ENCODE measurements at places on chromosomes 1 and 21.

DNA sequence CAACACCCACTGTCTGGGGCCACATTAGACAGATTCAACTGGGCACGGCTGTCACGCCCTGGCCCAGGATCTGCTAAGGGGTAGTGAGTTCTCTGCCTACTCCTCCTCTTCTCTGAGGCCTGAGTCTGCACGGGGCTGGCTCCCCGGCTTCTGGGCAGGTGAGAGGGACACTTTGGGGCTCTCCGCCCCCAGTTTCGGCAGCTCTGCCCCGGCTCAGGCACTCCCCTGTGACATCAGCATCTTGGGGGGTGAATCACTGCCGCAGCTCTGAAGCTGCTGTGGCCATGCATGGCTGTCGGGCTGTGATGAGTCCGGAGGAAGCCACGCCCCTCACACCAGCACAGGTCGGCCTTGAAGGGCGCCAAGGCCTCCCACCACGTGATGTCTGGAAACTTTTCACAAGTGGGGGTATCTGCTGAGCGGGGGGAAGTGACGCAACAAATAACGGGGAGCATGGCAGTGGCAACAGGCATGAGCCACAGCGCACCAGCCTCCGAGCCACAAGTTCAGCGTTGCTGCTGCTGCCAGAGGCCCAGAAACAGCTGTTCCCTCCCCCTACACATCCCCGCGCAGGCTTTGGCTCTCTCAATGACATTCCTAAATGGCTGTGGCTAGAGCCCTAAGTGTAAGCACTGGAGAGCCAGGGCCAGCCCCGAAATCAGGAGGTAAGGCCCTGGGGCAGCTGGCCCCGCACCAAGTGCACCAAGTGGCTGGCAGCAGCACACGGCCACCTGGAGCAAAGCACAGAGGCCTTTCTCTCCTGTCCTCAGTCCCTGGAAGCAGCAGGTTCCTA lies 26.3 kb downstream of the ZBTB17 start:
- peak; percentile 96 for DNase-seq

DNA sequence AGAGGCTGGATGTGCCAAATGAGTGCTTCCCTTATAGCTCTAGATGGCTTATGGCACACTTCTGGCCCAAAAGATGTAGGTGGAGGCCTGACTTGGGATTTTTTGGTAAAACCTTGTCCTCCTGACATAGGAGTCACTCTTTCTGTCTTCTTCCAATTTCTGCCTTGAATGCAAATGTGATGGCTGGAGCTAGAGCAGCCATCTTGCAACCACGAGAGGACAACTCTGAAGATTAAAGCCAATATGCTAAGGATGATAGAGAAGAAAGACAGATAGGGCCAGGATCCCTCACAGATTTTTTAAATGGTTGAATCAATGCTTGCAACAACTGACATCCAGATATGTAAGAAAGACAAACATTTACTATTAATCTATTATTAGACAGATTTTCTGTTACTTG lies 8.5 kb upstream of the GPR137B start:
- DNase-seq, result no peak

DNA sequence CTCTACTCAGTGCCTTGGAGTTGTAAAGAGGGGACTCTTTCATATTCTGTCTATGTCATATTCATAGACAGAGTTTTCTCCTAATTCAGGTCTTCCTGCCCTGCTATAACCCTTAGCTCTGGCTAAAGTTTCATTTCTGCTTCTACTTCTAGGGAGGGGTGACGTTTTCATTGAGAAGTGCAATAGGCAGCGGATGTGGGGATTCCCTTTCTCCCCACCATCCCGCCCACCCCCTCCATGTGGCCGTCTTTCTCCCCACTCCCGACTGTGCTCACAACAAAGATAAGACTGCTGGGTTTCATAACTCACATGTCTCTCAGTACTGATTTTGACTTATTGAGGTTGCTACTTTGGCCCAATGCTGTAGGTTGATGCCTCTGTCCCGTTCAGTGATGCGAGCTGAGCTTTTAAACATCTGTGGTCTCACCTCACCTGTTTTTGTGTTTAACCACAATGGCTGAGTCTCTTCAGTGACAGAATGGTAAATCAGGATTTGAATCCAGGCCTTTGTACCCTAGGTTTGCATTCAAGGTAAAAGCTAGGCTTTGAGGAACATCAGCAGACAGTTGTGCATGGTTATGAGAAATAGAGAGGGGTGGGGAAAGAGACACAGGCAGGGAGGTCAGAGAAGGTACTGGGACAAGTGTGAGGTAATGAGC lies 7.8 kb upstream of the KIF14 start:
- peak; percentile 79 for DNase-seq

GRCh38 chr1:77824079-77824478 lies 44.6 kb downstream of the MIGA1 start:
- no peak for DNase-seq

DNA sequence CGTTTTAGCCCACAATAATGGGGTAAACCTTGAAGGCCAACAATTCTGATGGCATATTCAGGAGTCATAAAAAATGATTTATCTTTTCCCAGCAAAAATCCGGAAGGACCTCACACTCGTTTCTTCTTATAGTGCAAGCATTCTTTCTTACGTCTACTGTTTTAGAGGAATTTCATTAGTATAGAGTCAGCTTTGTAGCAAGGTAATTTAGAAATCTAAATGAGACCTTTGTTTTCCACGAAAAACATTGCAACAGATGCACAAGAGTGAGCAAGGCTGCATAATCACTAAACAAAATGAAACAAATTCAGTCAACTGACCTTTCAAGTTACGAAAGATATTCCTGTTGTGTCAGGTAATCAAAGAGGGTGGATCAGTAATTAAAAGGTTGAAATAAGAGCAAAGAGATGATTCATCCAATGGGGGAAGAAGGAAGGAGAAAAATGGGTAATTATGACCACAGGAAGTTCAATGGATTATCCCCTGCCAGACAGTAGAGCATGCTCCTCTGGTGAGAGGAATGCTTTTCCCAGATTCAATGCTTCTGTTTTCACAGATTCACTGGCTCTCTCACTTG lies 560 bp upstream of the CSDE1 start:
- no peak for DNase-seq

DNA sequence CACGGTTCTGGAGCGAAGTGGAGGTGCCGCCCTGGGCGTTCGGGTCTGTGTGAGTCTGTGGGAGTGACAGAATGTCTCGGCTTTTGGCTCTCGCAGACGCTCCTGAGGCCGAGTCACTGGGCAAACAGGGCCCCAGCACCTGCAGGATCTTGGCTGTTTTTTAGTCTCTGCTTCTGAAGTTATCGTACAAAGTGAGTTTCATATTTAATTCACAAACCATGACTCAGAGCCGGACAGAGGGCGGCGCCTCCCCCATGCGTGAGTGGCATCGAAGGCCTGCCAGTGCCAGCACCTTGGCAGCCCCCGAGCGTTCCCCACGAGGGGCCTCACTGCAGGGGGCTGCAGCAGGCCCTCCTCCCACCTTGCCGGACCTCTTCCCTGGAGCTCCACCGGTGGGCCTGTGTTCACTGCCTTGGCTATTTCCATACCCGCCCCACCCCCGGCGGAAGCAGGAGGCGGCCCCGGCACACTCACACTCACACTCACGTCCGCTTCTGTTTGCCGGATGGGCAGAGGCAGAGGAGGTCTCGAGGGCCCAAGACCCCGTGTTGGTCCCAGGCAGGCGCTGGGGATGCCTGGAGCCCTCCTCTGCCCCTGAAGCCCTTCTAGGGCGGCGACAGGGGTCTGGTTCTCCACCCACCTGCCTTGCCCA lies 56.3 kb downstream of the MORN1 start:
- DNase-seq, result no peak

DNA sequence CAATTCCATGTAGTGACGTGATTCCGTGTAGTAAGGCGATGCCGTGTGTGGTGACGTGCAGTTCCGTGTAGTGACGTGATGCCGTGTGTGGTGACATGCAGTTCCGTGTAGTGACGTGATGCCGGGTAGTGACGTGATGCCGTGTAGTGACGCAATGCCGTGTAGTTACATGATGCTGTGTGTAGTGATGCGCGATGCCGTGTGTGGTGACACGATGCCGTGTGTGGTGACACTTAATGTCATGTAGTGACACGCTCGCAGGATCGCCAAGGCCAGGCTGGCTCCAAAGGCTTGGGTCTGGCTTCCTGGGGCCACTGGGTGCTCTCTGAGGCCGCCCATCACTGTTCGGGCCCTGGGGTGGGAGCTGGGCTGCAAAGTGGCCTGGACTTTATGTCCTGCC lies 14.2 kb downstream of the COL18A1 start:
- DNase-seq, result no peak

DNA sequence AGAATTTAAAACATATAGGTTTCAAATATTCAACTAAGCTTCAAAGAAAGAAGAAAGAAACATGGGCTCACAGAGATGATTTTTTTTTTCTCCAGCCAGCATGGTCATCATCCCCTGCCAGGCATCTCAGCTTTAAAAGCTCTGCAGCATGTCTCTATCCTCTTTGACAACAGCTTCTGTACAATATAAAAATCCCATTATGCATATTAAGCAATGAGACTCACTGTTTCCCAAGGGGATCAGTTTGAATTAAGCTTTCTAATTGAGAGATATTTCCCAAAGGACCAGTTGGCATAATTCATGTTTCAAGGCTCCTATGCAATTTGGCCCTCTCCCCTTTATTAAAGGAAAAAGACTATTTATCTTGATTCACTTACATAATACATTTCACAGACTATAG lies 220.3 kb downstream of the GRIK1 start:
- DNase-seq, result no peak

GRCh38 chr1:239303289-239303688 lies 83.1 kb upstream of the CHRM3 start:
- no peak for DNase-seq

GRCh38 chr1:198556971-198557370 lies 16.5 kb upstream of the ATP6V1G3 start:
- DNase-seq, result peak; percentile 77

GRCh38 chr1:24724345-24725208 lies 20.7 kb upstream of the CLIC4 start:
- DNase-seq, result no peak

GRCh38 chr1:194256010-194256409 lies 1069.6 kb upstream of the B3GALT2 start:
- no peak for DNase-seq

DNA sequence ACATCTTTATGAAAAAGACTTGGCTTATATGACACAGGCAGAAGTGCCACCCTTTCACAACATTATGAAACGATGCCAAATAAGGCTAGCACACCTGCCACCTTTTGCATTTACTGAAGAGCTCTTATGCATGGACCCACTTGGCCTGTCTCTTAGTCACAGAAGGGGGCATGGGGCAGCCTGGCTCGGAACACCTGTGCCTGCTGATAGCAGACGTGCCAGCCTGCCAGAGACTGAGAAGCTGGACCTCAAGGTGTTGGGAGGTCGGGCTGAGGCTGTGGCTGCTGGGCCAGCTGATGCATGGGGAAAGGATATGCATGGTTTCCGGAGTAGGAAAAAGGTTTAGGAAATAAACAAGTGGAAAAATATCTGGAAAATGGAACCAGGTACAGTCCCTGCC lies 21.5 kb downstream of the RCAN1 start:
- no peak for DNase-seq

- DNase-seq, result no peak
Observed at GRCh38 chr1:23344987-23345472, 946 bp upstream of the HNRNPR start.

- DNase-seq, result no peak
Observed at GRCh38 chr1:60746278-60746791, 336.0 kb upstream of the NFIA start.

DNA sequence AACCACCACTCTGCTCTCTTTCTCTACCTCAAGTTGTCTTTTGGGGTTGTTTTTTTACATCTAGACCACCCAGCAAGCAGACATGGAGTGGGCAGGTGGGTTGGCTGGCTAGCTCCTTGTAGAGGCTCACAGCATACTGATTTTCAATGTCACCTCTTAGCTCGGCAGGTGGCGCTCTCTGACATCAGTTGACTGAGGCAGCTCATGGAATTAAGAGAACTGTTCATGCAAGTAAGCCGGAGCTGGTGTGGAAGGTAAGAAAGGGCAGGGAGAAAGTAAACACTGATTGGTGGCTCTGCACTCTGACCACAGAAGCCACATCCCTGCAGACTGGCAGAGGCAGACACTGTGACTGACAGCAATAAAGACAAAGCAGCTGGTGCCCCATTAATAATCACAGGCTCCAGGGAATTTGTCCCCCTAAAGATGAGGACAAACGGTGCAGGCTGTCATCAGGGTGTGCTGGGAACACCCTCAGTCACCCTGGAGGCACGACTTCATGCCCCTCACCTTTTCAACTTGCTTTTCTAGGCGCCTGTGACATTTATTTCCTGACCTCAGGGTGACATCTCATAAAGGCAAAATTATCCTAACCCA lies 226.8 kb downstream of the LMX1A start:
- DNase-seq, result peak; percentile 65

GRCh38 chr1:231923491-231924041 lies 297.0 kb downstream of the DISC1 start:
- DNase-seq, result no peak

GRCh38 chr1:223842784-223843183 lies 3.0 kb downstream of the TP53BP2 start:
- no peak for DNase-seq

DNA sequence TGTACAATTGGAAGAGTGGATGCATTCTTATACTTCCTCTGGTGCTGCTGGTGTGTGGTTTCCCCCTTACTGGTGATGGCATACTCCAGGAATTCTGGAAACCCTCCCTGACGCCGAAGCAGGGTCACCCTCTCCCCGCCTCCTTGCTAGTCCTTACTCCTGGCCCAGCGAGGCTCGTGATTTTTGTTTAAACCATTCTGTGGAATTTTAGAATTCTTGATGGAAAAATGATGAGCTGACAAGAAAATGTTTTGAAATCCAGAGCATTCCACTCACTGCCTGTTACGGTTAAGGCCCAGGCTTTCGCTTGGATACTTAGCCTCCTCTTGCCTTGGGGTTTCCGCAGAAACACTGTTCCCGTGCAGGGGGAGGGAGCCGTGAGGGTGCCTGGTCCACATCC lies 41.1 kb downstream of the IL6R start:
- DNase-seq, result no peak

DNA sequence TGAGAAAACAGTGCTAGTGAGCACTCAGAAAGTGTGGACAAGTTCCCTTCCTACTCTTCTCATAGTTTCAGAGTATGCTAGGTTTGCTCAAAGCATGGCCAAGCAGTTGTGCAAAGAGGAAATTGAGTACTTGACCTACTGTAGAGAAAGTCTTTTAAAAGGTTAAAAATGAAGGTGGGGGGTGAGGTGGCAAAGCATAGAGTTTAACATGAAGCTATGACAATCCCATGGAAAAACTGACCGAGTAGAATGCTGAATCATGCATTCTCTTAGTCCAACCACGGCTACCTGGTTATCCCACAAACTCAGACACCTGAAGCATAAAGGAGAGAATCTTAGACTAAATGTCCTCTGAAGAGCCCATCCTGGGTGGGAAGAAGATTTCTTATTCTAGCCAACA lies 79.9 kb downstream of the PTPN14 start:
- no peak for DNase-seq

DNA sequence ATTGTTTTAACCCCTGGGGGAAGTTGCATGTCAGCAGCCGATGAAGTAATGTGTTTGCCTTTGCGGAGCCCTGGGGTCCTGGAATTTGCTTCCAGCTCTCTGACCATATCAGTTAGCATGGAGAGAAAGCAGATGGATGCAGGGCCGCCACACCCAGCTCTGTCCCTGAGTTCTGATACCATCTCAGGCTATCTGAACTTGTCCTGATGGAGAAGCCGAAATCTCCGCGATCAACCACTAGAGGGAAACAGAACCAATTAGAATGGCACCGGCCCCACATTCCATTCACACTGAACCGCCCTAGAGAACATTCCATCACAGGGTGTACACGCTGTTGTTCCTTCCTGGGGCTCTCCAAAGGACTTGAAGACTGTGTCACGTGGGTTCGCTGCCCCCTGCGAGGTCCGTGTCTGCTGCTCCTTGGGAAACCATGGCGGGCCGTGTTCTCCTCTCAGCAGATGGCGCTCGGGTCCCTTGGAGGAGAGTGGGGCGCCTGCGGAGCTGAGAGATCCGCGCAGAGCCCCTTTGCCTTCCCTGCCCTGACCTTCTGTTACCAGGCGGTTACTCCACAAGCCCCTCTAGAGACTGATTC lies 75.4 kb downstream of the ABCA4 start:
- DNase-seq, result no peak
